ENCODE measurements at places on chromosomes 1 and 21.

GRCh38 chr1:170068923-170069322 is 5.6 kb downstream of the KIFAP3 start:
- DNase-seq = no peak

- no peak for DNase-seq
Measured at GRCh38 chr1:41485605-41486004, 1.1 kb upstream of the EDN2 start.

GRCh38 chr1:2300851-2301606 is 72.9 kb downstream of the SKI start:
- DNase-seq = peak; percentile 56

DNA sequence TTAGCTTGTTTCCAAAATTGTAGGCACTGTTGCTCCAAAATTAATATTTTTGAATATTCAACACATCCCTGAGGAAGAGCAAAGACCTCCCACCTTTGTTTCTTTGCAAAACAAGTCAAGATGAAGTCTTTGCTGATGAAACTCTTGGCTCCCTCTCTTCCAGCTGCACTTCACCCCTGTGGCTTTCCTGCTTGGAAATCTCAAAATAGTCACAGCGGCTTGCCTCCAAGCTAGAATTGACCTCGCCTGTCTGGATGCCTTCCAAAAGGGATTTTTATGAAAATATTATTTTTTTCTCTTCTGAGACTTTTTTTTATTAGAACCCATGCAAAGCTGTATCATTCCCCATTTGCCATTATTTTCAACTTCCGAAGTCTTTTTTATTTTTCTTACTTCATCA is 71.1 kb upstream of the MROH9 start:
- no peak for DNase-seq

DNA sequence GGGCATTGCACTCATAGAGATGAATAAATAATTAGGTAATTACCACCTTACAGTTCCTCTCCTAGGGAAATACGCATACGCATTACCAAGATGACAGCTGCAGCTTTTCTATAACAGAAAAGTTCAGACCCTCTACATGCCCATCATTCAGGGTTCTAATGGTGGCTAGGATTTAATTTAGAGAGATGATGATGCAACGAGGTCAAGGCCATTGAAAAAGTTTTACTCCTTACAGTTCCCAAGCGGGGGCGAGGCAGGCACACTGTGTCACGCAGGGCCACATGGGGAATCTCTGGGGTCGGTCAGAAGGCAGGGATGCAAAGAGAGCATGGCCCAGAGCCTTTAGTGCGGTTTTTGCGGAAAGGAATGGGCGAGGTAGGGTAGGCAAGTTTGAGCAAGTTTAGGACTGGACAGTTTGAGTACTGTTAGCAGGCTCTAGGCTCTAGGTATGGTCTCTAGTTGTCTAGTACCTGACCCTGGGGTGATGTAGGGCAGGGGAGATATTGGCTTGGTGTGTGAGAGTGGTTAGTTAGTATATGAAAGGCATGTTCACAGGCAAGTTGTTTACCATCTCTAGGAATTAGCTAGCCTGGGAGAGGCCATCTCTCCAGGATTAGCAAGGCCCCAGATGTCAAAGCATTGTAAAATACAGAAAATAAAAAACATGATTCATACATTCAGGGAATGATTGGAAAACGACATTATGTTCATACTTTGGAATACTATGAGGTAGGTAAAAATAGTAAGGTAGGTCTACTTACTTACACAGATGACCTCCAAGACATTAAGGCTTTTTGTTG is 29.6 kb upstream of the ID3 start:
- DNase-seq = no peak

- DNase-seq = no peak
Measured at GRCh38 chr1:89870998-89871397, 50.2 kb downstream of the LRRC8D start.
